ENCODE measurements at places on chromosomes 11 and 22.

DNA sequence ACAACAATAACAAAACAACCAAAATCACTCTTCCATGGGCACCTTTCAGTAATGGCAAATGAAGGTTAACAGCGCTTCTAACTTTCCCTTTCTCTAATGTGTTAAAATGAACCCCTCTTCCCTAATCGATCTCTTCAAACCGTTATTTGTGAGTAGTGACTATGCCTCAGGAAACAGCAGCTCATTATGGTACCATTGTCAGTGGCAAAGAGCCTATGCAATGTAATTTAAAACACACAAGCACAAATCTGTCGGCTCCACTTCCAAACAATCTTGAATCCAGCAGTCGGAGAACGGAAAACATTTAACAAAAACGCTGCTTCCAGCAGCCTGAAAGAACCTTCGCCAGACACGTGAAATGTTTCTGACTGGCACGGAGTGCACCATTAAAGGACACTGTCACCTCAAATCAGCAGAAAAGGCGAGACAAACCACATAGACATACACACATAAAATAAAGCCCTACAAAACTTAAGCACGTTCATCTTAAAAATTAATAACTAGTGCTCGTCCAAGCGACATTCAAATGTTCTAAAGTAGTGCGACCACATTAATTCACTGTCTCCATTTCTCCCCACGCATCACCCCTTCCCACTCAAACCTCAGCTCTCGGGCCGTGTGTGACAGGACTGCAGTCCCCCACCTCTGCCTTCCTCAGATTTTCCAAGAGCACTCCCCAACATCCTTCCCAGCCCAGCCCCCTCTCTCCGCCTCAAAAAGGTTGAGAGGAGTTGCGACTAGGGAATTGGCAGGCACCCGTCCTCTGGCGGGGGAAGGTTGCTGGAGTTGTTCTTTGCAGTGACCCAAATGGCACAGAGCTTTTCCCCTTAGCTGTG is 748 bp downstream of the RAB30 start:
- no peak for DNase-seq

GRCh38 chr11:83471831-83472727 is 185.9 kb upstream of the CCDC90B start:
- no peak for DNase-seq

DNA sequence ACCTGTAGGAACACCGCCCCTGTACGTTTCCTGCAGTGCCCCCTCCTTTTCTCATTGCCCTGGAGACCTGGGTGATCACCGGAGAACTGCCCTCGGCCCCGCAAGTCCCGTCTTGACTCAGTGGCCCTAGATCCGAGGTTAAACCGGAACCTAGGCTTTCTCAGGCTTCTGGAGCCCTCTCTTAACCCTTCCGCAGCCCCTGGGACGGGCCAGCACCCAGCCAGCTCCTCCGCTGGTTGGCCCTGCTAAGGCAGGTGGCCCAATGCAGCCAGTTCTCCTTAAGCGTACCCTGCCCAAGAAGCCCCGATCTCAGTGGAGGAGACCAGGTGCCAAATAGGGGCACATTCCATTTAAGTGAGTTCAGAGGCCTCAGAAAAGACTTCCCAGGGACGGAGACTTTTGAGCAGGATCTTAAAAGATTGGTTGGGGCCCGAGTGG is 776 bp downstream of the NLRX1 start:
- DNase-seq = no peak

DNA sequence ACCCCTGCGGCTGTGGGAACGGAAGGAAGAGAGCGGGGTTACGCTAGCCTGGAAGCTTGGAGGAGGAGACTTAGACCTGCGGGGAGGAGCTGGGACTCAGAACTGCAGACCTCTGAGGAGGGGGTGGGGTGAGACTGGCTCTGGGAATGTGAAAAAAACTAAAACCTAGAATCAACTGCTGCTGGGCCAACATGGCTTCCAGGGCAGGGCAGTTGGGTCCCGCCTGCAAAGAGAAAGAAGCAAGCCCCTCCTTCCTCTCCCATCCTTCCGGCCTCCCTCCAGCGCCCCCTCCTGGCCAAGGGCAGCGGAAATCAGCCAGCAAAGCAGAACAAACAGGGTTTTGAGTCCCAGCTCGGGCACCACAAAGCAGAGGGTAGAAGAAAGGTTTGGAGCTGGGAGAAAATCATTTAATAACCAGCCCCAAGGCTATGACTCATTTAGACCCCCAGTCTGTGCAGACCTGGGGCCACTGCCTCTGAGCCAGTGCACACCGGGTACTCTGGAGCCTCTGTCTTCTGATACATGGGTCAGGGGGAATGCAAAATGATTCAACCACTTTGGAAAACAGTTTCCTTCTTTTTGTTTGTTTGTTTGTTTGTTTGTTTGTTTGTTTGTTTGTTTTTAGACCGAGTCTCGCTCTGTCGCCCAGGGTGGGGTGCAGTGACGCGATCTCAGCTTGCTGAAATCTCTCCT is 7.3 kb upstream of the NCF4 start:
- DNase-seq = peak; percentile 77

GRCh38 chr11:37712251-37712650 is 1114.2 kb upstream of the RAG2 start:
- no peak for DNase-seq
